ENCODE measurements at places on chromosomes 5 and 9. TPM values are rescaled to one million over a fixed set of nuclear protein-coding genes. Genes with fewer than 3 reads are reported as not detected.

GRCh38 chr5:425714-426113, 17.3 kb upstream of the EXOC3 start:
- DNase-seq: no peak

EIF4E1B gene
- not detected for polyA plus RNA-seq

SLC31A1 gene
- polyA plus RNA-seq: 6.0 TPM

DNA sequence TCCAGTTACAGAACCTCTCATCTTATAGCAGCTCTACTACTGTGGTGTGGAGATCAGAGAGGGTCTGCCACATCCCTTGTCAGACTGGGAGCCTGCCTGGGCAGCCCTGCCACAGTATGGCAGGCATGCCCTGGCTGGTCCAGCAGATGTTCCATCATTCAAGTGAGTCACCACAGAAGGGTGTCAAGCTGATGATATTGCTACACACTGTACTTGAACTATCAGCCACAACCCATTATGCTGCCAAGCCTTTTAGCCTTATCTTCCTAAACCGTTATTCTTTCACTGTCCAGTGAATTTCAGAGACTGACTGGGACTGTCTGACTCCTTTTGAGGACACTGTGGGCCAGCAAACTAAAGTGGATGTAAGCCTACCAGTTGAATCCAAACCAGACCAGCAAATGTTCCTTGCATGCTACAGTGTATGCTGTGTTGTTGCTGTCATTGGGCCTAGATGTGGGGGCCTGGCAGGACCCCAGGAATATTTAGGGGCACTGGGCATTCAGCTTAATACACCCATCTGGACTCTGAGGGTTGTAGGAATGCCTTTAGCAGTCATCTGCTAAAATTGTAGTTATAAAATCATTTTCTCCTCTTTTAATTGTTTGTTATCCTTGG, 202.6 kb downstream of the NR3C1 start:
- DNase-seq: peak; percentile 78

OTP gene
- not detected for polyA plus RNA-seq

DNA sequence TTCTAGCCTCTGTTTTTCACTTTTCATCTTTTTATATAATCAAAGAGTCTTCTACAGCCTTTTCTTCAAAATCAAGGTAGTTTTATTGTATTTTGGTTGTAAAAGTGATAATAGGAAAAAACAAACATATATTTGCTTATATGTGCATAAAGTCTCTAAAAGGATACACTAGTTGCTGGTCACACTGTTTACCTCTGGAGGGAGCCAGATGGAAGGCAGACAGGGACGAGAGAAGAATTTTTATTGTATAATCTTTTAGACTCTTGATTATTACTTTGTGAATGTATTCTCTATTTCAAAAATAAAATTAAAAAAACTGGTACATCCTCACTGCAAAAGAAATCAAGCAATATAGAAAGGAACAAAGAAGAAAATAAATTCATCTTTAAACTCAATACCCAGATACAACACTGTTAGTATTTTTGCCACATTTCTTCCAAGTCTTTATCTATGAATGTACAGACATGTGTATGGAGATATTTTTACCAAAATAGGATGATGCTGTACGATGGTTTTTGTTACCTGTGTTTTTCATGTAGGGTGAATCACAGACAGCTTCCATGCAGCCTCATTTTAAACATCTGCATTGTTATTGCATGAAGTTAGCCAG, 6.1 kb upstream of the RNF183 start:
- DNase-seq: no peak

DNA sequence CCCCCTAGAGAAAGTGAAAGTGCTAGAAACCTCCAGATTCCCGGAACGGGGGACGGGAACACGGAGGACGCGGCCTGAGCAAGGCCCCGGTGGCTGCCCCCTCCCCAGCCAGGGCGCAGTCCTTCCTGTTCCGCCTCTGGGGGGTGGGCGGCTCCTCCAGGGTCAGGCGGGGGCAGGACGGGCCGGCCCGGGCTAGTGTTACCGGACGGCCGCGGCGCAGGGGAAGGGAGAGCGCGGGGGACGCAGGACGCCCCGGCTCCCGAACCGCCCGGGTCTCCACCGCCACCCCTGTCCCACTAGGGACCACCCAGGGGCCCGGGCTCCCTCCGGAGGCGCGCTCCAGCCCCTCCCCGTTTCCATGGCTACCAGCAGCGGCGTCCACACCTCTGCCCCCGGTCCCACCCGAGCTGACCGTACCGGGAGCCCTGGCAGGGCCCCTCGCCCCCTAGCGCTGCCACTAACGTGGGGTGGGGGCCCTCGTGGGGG, 579 bp downstream of the SLC12A7 start:
- DNase-seq: peak; percentile 64

GRCh38 chr5:71482132-71482531, 26.7 kb downstream of the BDP1 start:
- no peak for DNase-seq

DNA sequence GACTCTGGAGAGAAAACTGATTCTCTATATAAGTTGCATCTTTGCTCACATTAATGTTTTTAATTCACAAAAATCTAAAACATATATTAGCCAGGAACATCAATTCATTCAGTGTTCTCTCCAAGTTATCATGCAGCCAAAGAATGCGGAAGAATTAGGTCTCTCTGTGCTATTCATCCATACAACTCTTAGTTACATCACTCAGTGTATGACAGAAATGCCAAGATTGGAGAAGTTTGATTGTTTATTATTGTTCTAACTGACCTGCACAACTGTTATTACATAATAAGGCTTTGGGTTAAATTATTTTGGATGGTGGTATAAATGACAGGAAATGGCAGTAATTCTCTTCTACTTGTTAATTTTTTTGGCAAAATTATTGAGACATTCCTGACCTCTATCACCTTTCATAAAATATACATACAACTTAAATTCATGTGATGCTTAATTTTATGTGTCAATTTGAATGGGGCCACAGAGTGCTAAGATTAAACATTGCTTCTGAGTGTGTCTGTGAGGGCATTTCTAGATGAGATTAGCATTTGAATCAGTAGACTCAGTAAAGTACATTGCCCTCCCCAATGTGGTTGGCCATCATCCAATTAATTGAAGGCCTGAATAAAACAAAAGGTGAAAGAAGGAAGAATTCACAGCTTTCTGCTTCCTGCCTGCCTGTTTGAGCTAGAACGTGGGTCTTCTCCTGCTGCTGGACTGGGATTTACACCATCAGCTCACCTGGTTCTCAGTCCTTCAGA, 70.2 kb downstream of the NR2F1-AS1 start:
- no peak for DNase-seq

DNA sequence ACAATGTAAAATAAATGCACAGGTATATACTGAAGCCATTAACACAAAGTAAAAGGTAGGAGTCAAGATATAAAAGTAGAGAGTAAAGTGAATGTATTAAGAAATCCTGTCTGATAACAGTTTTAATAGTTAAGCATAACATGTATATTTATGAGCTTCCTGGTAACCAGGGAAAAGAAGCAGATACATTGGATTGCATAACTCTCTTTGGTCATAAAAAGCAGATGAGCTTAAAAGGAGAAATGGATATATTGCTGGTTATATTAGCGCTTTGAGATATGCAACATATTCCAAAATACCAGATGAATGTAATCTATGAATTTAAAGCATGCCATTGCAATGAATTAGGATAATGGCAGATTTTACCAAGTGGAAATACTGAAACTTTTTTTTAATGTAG, 6.2 kb upstream of the TNFSF8 start:
- DNase-seq: no peak

DNA sequence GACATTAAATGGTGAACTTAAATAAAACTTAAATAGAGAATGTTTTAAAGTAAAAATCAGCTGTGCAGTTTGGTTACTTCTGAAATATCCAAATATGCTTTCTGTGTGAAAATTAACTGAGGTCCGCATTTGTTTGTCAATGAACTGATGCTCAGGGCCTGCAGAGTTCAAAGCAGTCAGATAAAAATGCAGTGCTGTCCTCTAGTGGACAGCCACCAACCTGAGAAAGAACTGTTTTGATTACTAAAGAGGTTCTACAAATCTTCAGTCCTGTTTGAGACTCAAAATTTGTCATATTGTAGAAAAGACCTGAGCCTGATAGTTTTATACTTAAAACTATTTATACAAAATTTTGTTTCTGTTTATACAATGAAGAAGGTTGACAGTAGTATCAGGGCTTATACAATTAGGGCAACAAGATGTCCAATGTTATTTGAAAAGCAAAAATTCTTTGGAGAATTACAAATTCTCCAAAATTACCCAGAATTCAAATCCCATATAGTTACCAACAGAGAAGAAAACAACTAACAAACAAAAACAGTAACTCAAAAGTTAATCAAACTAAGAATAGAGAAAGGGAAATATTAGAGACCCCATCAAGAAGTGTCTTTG, 232.3 kb upstream of the TBCA start:
- no peak for DNase-seq

DNA sequence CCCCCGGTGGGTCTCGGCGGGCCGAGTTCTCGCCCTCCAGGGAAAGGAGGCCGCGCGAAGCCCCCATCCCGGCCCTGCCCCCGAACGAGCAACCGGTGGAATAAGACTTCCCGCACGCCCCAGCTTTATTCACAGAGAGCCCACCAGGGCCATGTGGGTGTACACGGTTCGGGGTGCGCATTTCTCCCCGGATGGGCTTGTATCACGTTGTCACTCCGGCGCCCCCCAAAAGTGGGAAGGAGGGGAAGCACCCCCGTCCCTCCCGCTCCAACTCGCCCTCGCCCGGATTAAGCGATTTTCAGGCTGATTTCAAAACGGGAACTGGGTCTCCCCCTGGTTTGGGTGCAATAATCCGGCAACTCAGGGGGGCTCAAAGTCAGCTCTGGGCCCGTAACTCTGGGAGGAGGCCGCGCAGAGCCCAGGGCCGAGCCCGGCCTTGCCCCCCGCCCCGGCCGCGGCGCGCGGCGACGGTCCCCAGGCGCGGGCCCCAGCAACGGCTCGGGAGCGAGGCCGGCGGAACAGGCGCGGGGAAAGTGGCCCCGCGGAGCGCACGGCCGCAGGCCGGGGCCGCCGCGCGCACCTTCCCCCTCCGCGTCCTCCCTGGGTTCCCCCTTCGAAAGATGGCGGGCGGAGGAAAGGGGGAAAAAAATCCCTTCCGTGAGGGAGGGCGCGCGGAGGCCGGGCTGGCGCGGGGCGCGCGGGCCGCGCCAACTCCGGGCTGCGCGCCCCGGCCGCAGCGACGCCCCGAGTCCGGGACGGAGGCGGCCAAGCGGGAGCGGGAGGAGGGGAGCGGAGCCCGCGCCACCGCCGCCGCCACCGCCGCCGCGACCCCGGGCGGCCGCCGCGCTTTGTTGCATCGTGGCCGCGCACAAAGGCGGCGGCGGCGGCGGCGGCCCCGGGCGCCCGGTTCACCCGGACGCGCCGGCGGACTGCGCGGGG, 644 bp downstream of the BRD3 start:
- DNase-seq: peak; percentile 74

ENHO gene
- polyA plus RNA-seq: 3.2 TPM

IFNK gene
- not detected for polyA plus RNA-seq

CRB2 gene
- polyA plus RNA-seq: 0.02 TPM

DNA sequence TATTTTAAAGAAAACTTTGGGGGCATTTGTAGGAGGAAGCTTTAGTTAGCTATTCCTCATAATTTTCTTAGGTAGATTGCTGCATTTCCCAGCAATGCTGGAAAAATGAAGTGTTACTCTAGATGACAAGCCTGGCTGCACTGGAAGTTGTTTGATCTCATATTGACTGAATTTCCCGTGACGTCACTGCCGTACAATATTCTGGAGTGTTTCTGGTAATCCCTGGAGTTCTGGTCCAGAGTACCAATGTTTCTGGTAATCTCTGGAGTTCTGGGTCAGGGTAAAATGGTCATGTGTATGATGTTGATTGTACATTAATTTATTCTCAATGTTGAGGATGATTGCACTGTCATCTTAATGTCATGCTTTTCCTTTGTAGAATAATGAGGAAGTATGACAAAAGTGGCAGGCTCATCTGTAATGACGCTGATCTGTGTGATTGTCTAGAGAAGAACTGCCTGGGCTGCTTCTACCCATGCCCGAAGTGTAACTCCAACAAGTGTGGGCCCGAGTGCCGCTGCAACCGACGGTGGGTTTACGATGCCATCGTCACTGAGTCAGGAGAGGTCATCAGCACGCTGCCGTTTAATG, 26.2 kb downstream of the ARL14EPL start:
- no peak for DNase-seq

GRCh38 chr5:140151144-140152021, 23.6 kb upstream of the CYSTM1 start:
- DNase-seq: no peak

DNA sequence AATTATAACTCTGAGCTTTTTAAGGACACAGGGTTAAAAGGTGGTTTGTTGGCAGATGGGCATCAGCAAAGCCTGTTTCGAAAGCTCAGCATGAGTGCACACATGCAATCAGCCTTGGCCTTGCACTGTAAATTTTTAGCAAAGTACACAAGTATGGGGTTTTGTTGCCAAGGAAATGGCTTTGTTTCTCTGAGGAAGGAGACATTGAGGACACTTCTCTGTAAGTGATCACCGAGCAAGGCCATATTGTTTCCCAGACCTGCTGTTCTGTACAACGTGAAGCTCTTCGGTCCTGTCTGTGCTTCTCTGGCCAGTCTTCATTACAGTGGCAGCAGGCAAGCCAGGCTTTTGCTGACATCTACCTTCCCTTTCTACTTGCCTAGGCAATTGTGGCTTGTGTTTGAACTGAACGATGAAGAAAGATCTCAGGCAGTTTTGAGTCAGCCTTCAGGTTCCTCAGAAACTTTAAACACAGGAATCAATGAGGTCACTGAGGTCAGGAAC, 27.9 kb upstream of the GLRX start:
- no peak for DNase-seq

TRAF1 gene
- 3.9 TPM for polyA plus RNA-seq

PROB1 gene
- polyA plus RNA-seq: 22.2 TPM

- no peak for DNase-seq
Observed at GRCh38 chr5:124654418-124654817, 92.0 kb downstream of the ZNF608 start.

GRCh38 chr5:173790177-173790719, 97.9 kb upstream of the CPEB4 start:
- no peak for DNase-seq

GRCh38 chr9:99026271-99026955, 78.5 kb upstream of the TGFBR1 start:
- DNase-seq: no peak

DNA sequence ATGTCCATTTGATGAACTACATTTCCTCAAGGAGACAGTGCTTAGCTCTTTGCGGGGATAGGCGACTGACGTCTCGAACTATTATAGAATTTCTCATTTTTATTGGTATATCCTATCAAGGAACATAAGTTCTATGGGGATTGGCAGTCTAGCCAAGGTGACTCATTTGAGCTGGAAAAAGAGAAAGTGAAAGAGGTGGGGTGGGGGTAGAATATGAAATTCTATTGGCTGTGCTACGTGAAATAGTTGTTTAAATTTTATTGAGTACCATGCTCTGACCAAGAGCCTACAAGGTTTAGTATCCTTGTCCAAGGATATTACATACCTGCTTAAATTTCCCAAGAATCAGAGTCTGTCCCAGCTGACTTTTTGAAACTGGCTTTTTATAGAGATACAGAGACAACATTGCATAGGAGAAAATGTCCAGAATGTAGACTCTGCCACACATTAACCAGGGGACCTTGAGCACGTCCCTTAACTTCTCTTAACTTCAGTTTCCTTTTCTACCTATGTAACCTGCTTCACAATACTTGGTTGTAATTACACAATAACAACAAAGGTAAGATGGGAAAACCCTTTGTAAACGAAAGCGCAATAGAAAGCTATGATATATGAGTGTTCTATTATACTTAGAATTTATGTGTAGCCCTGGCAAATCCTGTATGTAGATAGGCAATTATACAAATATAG, 226.4 kb upstream of the WWC1 start:
- DNase-seq: no peak

- DNase-seq: no peak
Observed at GRCh38 chr5:54733101-54733500, 215.5 kb downstream of the SNX18 start.

DBH gene
- polyA plus RNA-seq: 0.05 TPM

Measured in right cardiac atrium (tissue), 5 donors.